ENCODE measurements at places on chromosomes 2 and 18. TPM values are rescaled to one million over a fixed set of nuclear protein-coding genes. Genes with fewer than 3 reads are reported as not detected.

- H3K36me3 ChIP-seq = peaks cover 39% of the 10 kb centered on the region
- no peak overlapping the region for H3K27ac ChIP-seq
- H3K4me1 ChIP-seq = peaks cover 49% of the 10 kb centered on the region
- no peak for DNase-seq
- no peaks in the 10 kb centered on the region for H3K27me3 ChIP-seq
Observed at GRCh38 chr2:165901620-165902298, 51.8 kb downstream of the TTC21B start.

INO80B gene
- 41.9 TPM for total RNA-seq

- H3K4me3 ChIP-seq = no peak overlapping the region
- no peaks in the 10 kb centered on the region for H3K36me3 ChIP-seq
- peaks cover 4% of the 10 kb centered on the region for H3K27me3 ChIP-seq
Observed at GRCh38 chr2:239553376-239554000, 152.7 kb upstream of the HDAC4 start.

DNA sequence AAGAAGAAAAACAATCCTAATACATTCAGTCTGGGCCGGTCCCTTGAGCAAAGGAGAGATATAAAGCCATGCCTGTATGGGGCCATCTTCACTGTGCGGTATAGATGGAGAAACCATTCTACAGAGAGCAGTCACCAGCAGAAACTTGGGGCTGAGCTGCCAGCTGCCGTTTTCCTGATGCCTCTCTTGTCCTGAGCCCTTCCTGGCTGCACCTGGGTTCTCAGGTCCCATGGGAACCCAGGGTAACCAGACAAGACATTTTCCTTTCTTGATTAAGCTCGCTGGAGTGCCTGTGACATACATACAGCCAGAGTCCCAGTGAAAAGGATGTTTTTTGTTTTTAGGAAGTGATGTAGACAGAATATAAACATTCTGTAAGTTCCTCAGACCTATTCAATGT is 5.3 kb upstream of the METTL21A start:
- no peak overlapping the region for H3K27ac ChIP-seq
- no peak overlapping the region for H3K4me3 ChIP-seq
- DNase-seq = no peak
- H3K4me1 ChIP-seq = peaks cover 12% of the 10 kb centered on the region
- no peaks in the 10 kb centered on the region for H3K27me3 ChIP-seq

GRCh38 chr2:156343096-156343939 is 10.8 kb upstream of the NR4A2 start:
- H3K27me3 ChIP-seq = no peaks in the 10 kb centered on the region
- no peaks in the 10 kb centered on the region for H3K36me3 ChIP-seq
- H3K27ac ChIP-seq = peak overlapping the region; percentile 90
- no peak for DNase-seq
- peaks cover 8% of the 10 kb centered on the region for H3K4me1 ChIP-seq

GRCh38 chr18:9353596-9353995 is 19.0 kb downstream of the TWSG1 start:
- H3K36me3 ChIP-seq = no peaks in the 10 kb centered on the region
- no peak overlapping the region for H3K4me3 ChIP-seq
- H3K4me1 ChIP-seq = peaks cover 22% of the 10 kb centered on the region
- DNase-seq = no peak
- no peaks in the 10 kb centered on the region for H3K27me3 ChIP-seq
- no peak overlapping the region for H3K27ac ChIP-seq

DNA sequence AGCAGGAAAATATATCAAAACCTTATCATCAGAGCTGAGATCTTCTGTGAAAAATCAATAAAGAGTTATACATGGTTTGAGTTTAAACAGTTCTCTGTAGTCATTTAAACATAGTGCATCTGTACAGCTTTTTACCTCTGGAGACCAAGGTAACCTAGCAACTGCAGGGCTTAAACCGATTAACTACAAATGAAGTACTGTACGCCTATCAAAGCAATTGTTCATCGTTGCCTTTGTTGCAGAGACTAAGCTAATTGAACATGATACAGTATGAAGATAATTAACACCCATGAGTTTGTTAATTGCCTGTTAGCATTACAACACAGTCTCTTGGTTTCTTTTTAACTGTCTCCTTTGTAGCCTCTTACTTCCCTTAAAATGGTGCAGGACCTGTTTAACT is 147.9 kb downstream of the LNPK start:
- H3K4me1 ChIP-seq = no peaks in the 10 kb centered on the region
- no peak for DNase-seq
- no peaks in the 10 kb centered on the region for H3K36me3 ChIP-seq
- H3K4me3 ChIP-seq = no peak overlapping the region

SPATA3 gene
- not detected for total RNA-seq

LHCGR gene
- total RNA-seq = not detected

CCL20 gene
- not detected for total RNA-seq

ELOA2 gene
- not detected for total RNA-seq

GRCh38 chr18:3148930-3149535 is 70.7 kb downstream of the MYOM1 start:
- H3K4me3 ChIP-seq = no peak overlapping the region
- no peaks in the 10 kb centered on the region for H3K36me3 ChIP-seq
- no peak for DNase-seq
- peaks cover 6% of the 10 kb centered on the region for H3K27me3 ChIP-seq
- H3K4me1 ChIP-seq = peaks cover 12% of the 10 kb centered on the region

ACMSD gene
- not detected for total RNA-seq

DNA sequence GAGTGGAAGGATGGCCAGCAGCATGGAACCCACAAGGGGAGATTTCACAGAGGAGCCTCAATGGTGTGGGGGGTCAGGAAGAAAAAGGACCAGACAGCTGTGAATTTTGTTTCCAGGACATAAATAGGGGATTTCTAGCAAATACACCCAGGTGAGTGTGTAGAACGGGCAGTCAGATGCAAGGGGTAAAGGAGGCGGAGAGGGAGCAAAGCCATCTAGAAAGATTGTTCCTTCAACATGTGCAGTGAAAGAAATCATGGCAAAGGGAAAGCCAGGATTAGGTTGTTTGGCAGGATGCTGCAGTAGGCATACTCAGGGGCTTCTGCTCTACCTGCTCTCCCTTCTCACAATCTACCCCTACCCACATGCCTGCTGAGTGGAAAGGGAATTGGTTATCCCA is 119.4 kb upstream of the EPC2 start:
- no peaks in the 10 kb centered on the region for H3K36me3 ChIP-seq
- H3K4me1 ChIP-seq = no peaks in the 10 kb centered on the region
- no peak overlapping the region for H3K4me3 ChIP-seq
- peak; percentile 48 for DNase-seq
- H3K27me3 ChIP-seq = no peaks in the 10 kb centered on the region
- no peak overlapping the region for H3K27ac ChIP-seq

NBEAL1 gene
- total RNA-seq = 28.6 TPM

DNA sequence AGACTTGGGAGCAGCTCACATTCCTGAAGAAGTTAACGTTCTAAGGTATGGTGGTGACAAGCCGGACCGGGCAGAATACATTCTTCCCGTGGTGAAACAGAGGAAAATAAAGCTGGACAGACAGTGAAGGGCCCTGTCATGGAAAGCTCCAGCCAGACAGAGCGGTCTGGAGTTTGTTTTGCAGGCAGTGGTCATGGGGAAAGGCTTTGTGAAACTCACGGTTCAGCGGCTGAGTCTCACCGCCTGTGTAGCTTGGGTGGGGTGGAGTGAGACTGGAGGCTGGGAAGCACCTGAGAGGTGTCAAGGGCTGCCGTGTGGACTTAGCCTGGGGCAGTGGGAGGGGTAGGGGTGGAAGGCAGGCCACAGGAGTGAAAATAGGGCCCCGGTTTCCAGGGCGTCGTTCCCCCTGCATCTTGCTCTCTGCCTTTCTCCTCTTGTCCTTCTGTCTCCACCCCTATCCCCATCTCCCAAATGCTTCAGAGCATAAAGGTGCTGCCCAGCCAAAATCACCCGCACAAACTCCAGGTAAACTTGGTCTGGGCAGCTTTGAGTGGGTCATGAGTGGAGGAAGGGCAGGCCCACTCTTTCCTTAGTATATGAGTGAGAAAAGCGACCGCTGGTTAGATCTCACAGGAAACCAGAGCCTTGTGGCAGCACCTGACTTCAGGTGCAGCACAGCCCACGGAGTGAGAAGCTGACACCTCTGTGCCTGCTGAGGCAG is 11.4 kb upstream of the SLC20A1 start:
- no peaks in the 10 kb centered on the region for H3K36me3 ChIP-seq
- peaks cover 29% of the 10 kb centered on the region for H3K4me1 ChIP-seq
- DNase-seq = no peak
- no peaks in the 10 kb centered on the region for H3K27me3 ChIP-seq
- H3K4me3 ChIP-seq = no peak overlapping the region
- H3K27ac ChIP-seq = no peak overlapping the region

- peak overlapping the region; percentile 2 for H3K27ac ChIP-seq
- H3K4me3 ChIP-seq = no peak overlapping the region
- peaks cover 41% of the 10 kb centered on the region for H3K36me3 ChIP-seq
- DNase-seq = no peak
- no peaks in the 10 kb centered on the region for H3K4me1 ChIP-seq
Observed at GRCh38 chr2:151437630-151438029, 27.9 kb downstream of the RIF1 start.

Data from osteocyte (in vitro differentiated cells).